ENCODE measurements at places on chromosomes 12 and 14. TPM values are rescaled to one million over a fixed set of nuclear protein-coding genes. Genes with fewer than 3 reads are reported as not detected.

Gene PHETA1
- total RNA-seq: 11.0 TPM

Gene DPPA3
- not detected for total RNA-seq

Gene BDKRB1
- total RNA-seq: not detected

Gene IFI27
- 1.6 TPM for total RNA-seq

Gene SLCO1B1
- not detected for total RNA-seq

Gene GYS2
- not detected for total RNA-seq

Gene LGR5
- under 0.01 TPM for total RNA-seq

Gene ADAMTS20
- total RNA-seq: not detected

Measured in hematopoietic multipotent progenitor cell (in vitro differentiated cells).